CD4-positive, CD25-positive, alpha-beta regulatory T cell (primary cell): ENCODE measurements at places on chromosomes 1 and 21. TPM values are rescaled to one million over a fixed set of nuclear protein-coding genes. Genes with fewer than 3 reads are reported as not detected.

- DNase-seq: no peak
- no peaks in the 10 kb centered on the region for H3K36me3 ChIP-seq
- no peak overlapping the region for H3K27ac ChIP-seq
Measured at GRCh38 chr1:165383599-165384405, 27.3 kb upstream of the LMX1A start.

DNA sequence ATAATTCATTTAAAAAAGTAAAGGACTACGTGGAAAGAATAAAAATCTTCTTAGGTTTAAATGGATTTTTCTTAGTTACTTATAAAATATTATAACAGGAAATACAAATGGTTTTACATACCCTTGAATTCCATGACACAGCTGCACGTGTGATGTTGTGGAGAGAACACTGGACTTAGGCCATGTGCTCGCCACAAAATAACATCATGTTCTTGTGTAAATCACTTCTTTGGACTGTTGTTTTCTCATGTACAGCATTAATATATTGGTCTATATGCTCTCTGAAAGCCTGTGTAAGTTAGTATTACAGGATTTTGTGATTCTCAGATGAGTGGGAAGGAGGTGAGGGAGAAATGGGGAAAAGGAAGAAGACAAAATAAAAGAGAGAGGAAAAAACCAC, 228.2 kb downstream of the DNM3 start:
- H3K4me1 ChIP-seq: no peaks in the 10 kb centered on the region
- DNase-seq: no peak
- H3K27me3 ChIP-seq: no peaks in the 10 kb centered on the region
- no peak overlapping the region for H3K4me3 ChIP-seq
- no peaks in the 10 kb centered on the region for H3K36me3 ChIP-seq

IGSF21 gene
- total RNA-seq: not detected

OLIG1 gene
- not detected for total RNA-seq
